ENCODE measurements at places on chromosomes 4 and X.

GRCh38 chr4:43822621-43823020 is 626.0 kb downstream of the KCTD8 start:
- no peak for DNase-seq

- DNase-seq = no peak
Measured at GRCh38 chr4:32499171-32499570, 1779.0 kb downstream of the PCDH7 start.

GRCh38 chr4:79653871-79654270 is 245.8 kb upstream of the GK2 start:
- DNase-seq = no peak

GRCh38 chrX:136438192-136438591 is 49.6 kb upstream of the BRS3 start:
- no peak for DNase-seq

GRCh38 chr4:17275836-17276235 is 236.1 kb downstream of the QDPR start:
- no peak for DNase-seq
